HFFc6 (cell line): ENCODE measurements at places on chromosomes 3 and 15.

- no peak for DNase-seq
- no peaks in the 10 kb centered on the region for H3K36me3 ChIP-seq
- no peaks in the 10 kb centered on the region for H3K27me3 ChIP-seq
Observed at GRCh38 chr3:111610189-111610588, 15.0 kb upstream of the ZBED2 start.

- no peak overlapping the region for H3K4me3 ChIP-seq
- no peaks in the 10 kb centered on the region; the same call in 1 of the 2 replicates for H3K27me3 ChIP-seq
Observed at GRCh38 chr3:100354850-100355249, 20.3 kb downstream of the NIT2 start.

DNA sequence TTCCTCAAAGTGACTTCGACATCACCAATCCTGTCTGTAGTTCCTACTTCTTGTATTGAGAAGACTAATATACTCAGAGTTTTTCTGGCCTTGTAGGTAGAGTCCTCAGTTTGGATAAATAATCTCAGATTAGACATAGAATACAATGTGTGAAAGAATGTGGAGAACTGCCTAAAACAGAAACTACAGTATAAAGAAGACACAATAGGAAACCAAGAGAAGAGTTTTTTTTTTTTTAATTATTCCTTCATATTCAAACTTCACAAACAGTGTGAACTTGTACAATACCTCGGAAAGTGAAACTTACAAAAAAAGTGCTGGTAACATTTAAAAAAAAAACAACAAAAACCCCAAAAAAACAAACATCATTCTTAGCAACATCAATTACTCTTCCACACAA, 20.5 kb downstream of the TIGIT start:
- H3K36me3 ChIP-seq: no peaks in the 10 kb centered on the region; the same call in 1 of the 2 replicates
- H3K4me3 ChIP-seq: no peak overlapping the region
- H3K27ac ChIP-seq: no peak overlapping the region
- H3K4me1 ChIP-seq: peaks cover 5% of the 10 kb centered on the region
- H3K27me3 ChIP-seq: no peaks in the 10 kb centered on the region

GRCh38 chr3:174749143-174749542, 110.0 kb upstream of the NAALADL2 start:
- H3K4me3 ChIP-seq: no peak overlapping the region
- no peaks in the 10 kb centered on the region for H3K27me3 ChIP-seq
- no peaks in the 10 kb centered on the region for H3K4me1 ChIP-seq
- peaks cover 27% of the 10 kb centered on the region for H3K36me3 ChIP-seq
- no peak for DNase-seq

DNA sequence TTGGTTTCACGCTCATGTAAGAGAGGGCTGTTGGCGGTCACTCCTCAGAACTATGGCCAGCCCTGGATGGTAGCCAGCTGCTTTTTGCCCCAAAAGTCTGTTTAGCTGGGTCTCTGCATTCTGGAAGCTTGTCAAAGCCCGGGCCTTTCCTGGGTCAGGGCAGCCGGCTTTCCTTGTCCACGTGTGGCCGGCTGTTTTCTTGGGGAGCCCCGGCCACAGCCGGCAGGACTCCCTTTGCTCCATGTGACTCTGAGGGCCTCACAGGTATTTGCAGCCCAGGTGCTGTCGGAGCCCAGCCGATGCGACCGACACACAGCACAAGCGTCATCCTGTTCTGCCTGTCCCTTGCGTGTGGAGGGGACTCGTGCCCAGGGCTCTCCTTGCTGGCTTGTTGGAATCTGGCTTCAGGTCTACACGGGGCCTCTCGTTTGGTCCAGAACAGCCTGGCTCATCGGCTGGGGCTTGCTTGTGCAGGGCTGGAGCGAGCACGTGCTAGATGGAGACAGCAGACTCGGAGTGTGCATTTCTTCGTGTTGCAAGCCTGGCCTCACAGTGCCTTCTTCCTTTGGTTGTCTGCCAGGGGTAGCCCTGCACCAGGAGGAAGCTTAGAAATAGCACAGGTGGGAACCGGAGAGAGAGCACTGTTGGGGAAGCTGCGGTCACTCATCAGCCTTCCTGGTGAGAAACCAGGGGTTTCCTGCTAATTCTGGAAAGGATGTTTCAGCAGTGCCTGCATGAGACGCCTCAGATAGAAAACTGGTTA, 51.5 kb downstream of the PGPEP1L start:
- DNase-seq: no peak
- no peak overlapping the region for H3K4me3 ChIP-seq
- H3K27me3 ChIP-seq: peaks cover 7% of the 10 kb centered on the region
- H3K4me1 ChIP-seq: peaks cover 16% of the 10 kb centered on the region
- H3K27ac ChIP-seq: no peak overlapping the region
- H3K36me3 ChIP-seq: peaks cover 22% of the 10 kb centered on the region

DNA sequence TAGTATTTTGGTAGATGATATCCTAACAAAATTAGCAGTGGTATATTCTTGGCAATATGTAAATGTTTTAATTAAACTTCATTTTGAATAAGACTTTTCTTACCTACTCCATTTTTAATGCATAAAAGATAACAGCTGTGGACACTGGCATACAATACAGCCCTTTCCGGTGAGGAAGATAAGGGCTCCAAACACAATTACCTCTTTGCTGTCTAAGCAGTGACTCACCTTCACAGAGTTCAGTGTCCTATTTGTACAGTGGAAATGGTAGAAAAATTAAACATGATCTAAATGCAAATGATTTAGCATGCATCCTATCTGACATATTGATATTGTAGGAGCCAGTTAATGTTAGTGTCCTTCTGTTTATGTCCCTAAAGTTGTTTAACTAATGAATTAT, 969.4 kb downstream of the PLOD2 start:
- no peaks in the 10 kb centered on the region for H3K27me3 ChIP-seq
- H3K36me3 ChIP-seq: no peaks in the 10 kb centered on the region
- no peak overlapping the region for H3K4me3 ChIP-seq
- H3K27ac ChIP-seq: no peak overlapping the region

- DNase-seq: peak; percentile 16
- H3K27ac ChIP-seq: peak overlapping the region; percentile 77
- peaks cover 46% of the 10 kb centered on the region for H3K4me1 ChIP-seq
- H3K36me3 ChIP-seq: no peaks in the 10 kb centered on the region; the same call in 1 of the 2 replicates
Observed at GRCh38 chr3:157335233-157336076, 101.2 kb upstream of the PTX3 start.

DNA sequence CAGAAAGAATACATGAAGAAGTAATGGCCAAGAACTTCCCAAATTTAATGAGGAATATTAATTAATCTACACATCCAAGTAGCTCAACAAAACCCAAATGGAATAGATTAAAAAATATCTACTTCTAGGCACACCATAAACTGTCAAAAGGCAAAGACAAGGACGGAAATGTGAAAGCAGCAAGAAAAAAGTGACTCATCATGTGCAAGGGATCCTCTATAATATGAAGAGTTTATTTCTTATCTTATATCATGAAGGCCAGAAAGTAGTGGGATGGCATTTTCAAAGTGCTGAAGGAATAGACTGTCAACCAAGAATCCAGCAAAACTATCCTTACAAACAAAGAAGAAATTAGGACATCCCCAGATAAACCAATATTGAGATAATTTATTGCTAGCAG, 73.9 kb upstream of the PRICKLE2 start:
- H3K36me3 ChIP-seq: peaks cover 10% of the 10 kb centered on the region; the same call in 1 of the 2 replicates
- no peak overlapping the region for H3K27ac ChIP-seq
- peaks cover 40% of the 10 kb centered on the region for H3K4me1 ChIP-seq
- no peak overlapping the region for H3K4me3 ChIP-seq
- DNase-seq: no peak
- H3K27me3 ChIP-seq: no peaks in the 10 kb centered on the region

- peak overlapping the region; percentile 99; the same call in 1 of the 2 replicates for H3K4me3 ChIP-seq
- H3K36me3 ChIP-seq: peaks cover 73% of the 10 kb centered on the region
- no peak for DNase-seq
Observed at GRCh38 chr15:67070150-67070549, 4.7 kb downstream of the SMAD3 start.

DNA sequence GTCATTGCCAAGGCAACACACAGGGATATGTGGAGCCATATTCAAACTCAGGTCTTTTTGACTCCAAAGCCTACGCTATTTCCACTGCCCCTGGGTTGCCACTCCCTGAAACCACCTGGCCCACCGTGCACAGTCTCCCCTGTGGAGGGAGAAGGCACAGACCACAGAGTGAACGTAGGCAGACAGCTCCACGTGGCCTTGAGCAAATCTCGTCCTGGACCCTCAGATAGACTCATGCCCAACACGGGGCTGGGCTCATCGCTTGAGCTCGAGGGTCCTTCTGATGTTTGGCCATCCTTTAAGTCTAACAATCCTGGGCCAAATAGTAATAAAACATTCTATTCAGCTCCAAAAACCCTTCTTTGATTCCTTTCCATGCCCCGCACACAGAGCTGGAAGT, 72.0 kb downstream of the CPN2 start:
- H3K4me1 ChIP-seq: peaks cover 11% of the 10 kb centered on the region; the same call in 1 of the 2 replicates
- H3K4me3 ChIP-seq: no peak overlapping the region
- no peak for DNase-seq
- H3K27me3 ChIP-seq: peaks cover 51% of the 10 kb centered on the region

GRCh38 chr3:10093678-10094077, 14.4 kb downstream of the FANCD2OS start:
- H3K36me3 ChIP-seq: peaks cover 5% of the 10 kb centered on the region; the same call in 1 of the 2 replicates
- H3K27ac ChIP-seq: no peak overlapping the region
- no peak overlapping the region for H3K4me3 ChIP-seq
- H3K27me3 ChIP-seq: no peaks in the 10 kb centered on the region
- no peaks in the 10 kb centered on the region for H3K4me1 ChIP-seq

- H3K36me3 ChIP-seq: peaks cover 11% of the 10 kb centered on the region
- H3K4me3 ChIP-seq: no peak overlapping the region
- no peak overlapping the region for H3K27ac ChIP-seq
- DNase-seq: no peak
Observed at GRCh38 chr15:68789534-68790241, 31.0 kb downstream of the ANP32A start.

GRCh38 chr3:134827213-134827612, 32.2 kb downstream of the EPHB1 start:
- no peaks in the 10 kb centered on the region for H3K4me1 ChIP-seq
- no peak overlapping the region for H3K27ac ChIP-seq
- DNase-seq: no peak
- H3K4me3 ChIP-seq: no peak overlapping the region
- peaks cover 3% of the 10 kb centered on the region; the same call in 1 of the 2 replicates for H3K27me3 ChIP-seq

- H3K27me3 ChIP-seq: no peaks in the 10 kb centered on the region; the same call in 1 of the 2 replicates
- peaks cover 38% of the 10 kb centered on the region for H3K4me1 ChIP-seq
- H3K4me3 ChIP-seq: peak overlapping the region; percentile 95
- DNase-seq: no peak
- H3K36me3 ChIP-seq: no peaks in the 10 kb centered on the region; the same call in 1 of the 2 replicates
- H3K27ac ChIP-seq: peak overlapping the region; percentile 85; the same call in 1 of the 2 replicates
Observed at GRCh38 chr15:79897701-79898113, 893 bp upstream of the MTHFS start.

DNA sequence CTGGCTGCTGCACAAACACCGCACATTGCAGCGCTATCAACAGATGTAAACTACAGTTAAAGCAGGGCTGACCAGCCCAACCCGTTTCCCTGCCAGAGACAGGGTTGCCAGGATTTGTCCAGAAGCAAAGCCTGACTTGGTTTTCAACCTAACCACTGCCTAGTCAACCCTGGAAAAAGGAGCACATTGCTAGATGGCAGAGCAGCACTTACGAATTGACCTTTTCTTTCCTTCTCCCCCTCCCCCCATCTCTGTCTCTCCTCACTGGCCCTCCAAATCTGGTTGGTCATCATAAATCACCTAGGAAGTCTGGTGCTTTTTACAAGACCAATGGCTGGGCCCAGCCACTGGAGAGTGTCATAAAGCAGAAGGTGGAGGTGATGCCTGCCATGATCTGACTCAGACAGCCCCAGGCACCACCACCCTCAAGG, 51.3 kb downstream of the ABCC5 start:
- no peak overlapping the region for H3K4me3 ChIP-seq
- DNase-seq: no peak
- peaks cover 16% of the 10 kb centered on the region for H3K36me3 ChIP-seq
- H3K4me1 ChIP-seq: peaks cover 21% of the 10 kb centered on the region
- H3K27me3 ChIP-seq: peaks cover 1% of the 10 kb centered on the region

- no peaks in the 10 kb centered on the region; the same call in 1 of the 2 replicates for H3K27me3 ChIP-seq
- peaks cover 39% of the 10 kb centered on the region for H3K4me1 ChIP-seq
- H3K4me3 ChIP-seq: no peak overlapping the region
Observed at GRCh38 chr3:14957925-14958324, 10.5 kb downstream of the NR2C2 start.

DNA sequence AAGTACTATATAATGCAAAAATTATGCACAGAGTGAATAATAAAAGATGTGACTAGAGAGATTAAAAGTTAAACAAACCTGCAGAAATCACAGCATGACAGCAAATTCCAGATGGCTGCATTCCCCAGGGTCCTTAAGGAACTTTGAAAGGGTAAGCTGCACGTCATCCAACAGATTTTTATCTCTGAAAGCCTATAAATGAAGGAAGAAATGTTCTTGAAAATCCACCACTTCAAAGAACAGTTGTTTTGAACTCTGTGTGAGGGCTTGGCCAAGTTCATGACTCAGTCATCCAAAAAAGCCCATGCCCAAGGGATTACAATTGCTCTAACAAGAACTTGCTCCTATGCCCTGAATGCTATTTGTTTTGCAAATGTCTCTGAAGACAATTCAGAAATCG, 603.6 kb downstream of the PLOD2 start:
- DNase-seq: no peak
- H3K27me3 ChIP-seq: peaks cover 1% of the 10 kb centered on the region; the same call in 1 of the 2 replicates
- peaks cover 5% of the 10 kb centered on the region; the same call in 1 of the 2 replicates for H3K36me3 ChIP-seq
- no peak overlapping the region for H3K4me3 ChIP-seq

DNA sequence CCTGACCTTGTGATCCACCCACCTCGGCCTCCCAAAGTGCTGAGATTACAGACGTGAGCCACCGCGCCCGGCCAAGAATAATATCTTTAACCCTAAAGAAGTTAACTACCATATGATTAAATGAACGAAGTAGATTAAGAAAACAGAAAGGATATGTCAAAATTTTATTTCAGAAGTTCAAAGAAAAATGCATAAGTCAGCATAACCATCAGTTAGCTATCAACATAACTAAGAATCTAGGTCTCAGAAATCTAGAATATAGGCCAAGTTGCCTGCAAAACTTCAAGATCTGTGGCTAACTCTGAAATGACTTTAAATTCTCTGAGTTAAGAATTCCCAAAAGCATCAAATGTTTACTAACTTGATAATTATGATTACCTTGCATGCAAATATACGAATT, 38.0 kb downstream of the INO80 start:
- no peaks in the 10 kb centered on the region for H3K4me1 ChIP-seq
- H3K27me3 ChIP-seq: no peaks in the 10 kb centered on the region
- H3K36me3 ChIP-seq: peaks cover 39% of the 10 kb centered on the region
- H3K27ac ChIP-seq: no peak overlapping the region

DNA sequence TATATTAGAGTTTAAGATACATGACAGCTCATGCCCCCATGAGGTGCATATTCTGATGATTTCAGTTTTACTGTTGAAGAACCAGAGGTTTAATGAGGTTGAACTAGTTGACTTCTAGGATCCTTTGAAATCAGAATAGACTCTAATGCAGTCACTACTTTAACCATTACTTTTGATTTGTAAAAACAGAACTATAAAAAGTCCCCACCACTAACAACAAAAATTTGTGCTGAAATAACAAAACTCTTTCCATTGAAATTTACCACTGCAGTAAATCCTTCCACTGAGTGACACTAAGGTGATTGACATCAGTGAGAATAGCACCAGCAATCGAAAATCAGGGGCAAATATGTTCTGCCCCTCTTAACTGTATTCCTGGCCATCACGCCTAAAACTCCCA, 214.1 kb downstream of the SHQ1 start:
- H3K4me1 ChIP-seq: peaks cover 11% of the 10 kb centered on the region
- no peak overlapping the region for H3K4me3 ChIP-seq
- H3K36me3 ChIP-seq: no peaks in the 10 kb centered on the region
